ENCODE measurements at places on chromosomes 6 and 20. TPM values are rescaled to one million over a fixed set of nuclear protein-coding genes. Genes with fewer than 3 reads are reported as not detected.

The LY6G5C gene
- 2.2 TPM for total RNA-seq

The HCK gene
- total RNA-seq: 11.1 TPM

The CEP43 gene
- total RNA-seq: 8.9 TPM

The STMND1 gene
- not detected for total RNA-seq

The PGC gene
- not detected for total RNA-seq

The TNXB gene
- 158 TPM for total RNA-seq

The TBXT gene
- total RNA-seq: not detected

The ZNF341 gene
- 2.0 TPM for total RNA-seq

The TMEM244 gene
- not detected for total RNA-seq

The SNAI1 gene
- 8.5 TPM for total RNA-seq

The DDX27 gene
- total RNA-seq: 13.3 TPM

The TREM2 gene
- total RNA-seq: 1.1 TPM

The NOTCH4 gene
- total RNA-seq: 22.4 TPM

The FOXO3 gene
- 38.6 TPM for total RNA-seq

The OXT gene
- 0.65 TPM for total RNA-seq

GRCh38 chr20:62946918-62947317 lies 5.6 kb upstream of the SLC17A9 start:
- DNase-seq: peak; percentile 74

DNA sequence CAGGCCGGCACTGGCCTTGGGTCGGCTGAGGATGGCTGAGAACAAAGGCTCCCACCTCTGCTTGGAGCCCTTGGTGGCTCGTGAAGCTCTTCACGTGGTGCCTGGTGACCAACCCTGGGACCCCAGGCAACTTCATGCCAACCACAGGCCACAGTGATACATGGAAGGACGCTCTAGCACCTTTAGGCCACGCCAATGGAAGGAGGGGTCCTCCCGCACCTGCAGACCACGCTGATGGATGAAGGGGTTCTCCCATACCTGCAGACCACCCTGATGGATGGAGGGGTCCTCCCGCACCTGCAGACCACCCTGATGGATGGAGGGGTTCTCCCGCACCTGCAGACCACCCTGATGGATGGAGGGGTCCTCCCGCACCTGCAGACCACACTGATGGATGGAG lies 62.5 kb downstream of the ERMARD start:
- no peak for DNase-seq

DNA sequence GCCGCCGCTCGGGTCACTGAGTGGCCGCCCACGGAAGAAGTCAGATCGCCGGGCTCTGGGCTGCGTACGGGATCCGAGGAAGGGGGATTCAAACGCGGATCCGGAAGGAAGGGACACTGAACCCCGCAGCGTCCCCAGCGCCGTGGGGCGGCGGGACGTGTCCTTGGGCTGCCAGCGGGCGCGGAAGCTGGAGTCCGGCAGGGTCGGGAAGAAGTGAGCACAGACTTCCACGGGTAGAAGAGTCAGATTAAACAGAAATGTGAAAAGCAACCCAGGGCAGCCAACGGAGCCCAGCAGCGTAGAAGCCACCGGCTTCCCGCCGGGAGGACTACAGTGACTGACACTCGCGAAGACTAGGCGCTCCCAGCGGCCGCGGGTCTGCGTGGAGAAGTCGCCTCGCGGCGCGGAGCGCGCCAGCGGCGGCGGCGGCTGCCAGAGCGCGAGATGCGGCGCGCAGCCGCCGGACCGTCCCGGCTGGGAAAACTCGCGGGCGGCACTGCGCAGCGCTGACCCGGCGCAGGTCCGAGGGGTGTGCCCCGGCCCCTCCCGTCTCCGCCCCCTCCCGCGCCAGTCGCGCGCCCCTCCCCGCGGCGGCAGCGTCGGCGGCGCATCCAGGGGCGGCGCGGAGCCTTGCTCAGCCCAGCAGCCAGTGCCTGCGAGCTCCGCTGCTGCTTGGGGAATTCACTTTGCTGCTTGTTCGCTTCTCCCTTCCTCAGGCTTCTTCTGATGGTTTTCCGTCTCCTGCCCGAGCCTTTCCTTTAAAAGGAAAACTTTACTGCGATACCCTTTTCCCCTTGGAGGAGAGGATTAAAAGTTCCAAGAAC lies at the start of gene SAMD5:
TSS of gene SAMD5 (plus strand) at position 649 of the 824 bp plus-strand sequence. CDS start 239 bp downstream, outside the sequence.
- DNase-seq: peak; percentile 68

GRCh38 chr6:15592610-15593009 lies 70.2 kb downstream of the DTNBP1 start:
- DNase-seq: no peak

- no peak for DNase-seq
Measured at GRCh38 chr20:8344106-8344505, 212.0 kb downstream of the PLCB1 start.

DNA sequence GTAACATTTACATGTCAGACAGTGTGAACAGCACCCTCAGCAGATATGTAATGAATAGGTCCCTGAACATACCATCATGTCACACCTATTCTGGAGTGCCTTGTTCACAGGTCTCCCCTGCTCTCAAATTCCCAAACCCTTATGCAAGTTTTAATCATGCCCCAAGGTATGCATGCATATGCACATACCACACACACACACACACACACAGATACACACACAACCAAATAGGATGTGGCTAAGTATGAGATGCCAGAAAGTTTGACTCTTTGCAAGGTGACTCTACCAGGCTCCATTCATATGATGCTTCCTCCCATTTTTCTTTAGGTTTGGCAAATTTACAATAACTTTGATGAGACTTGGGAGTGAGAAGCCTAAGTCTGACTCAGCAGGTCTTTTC lies 243.8 kb upstream of the IRAK1BP1 start:
- DNase-seq: no peak

- DNase-seq: no peak
Measured at GRCh38 chr20:32544893-32545840, 40.0 kb downstream of the NOL4L start.

- no peak for DNase-seq
Measured at GRCh38 chr20:2163757-2164156, 62.1 kb downstream of the STK35 start.

GRCh38 chr6:137983269-137983668 lies 116.2 kb downstream of the TNFAIP3 start:
- no peak for DNase-seq

DNA sequence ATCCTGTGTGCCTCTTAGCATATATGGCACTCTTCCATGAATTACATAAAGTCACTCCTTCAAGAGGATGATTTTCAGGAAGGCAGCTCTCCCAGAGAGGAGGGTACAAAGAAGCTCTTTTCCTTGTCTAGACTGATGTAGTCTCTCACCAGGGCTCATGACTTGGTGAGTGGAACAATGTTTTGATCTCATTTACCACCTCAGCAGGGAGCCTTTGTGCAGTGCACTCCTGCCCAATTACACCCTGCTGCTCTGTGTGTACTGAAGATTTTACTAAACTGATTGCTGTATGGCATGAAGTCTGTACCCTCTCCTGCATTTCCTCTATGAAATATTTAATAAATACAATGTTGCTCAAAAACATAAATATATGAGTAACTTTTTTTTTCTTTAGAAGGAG lies 598.3 kb upstream of the HS3ST5 start:
- DNase-seq: no peak

- no peak for DNase-seq
Measured at GRCh38 chr6:25332655-25333071, 53.5 kb downstream of the CARMIL1 start.

GRCh38 chr6:170032706-170033309 lies 258.1 kb downstream of the DLL1 start:
- DNase-seq: no peak

- DNase-seq: no peak
Measured at GRCh38 chr6:47153404-47153755, 111.2 kb upstream of the ADGRF1 start.

- DNase-seq: no peak
Measured at GRCh38 chr6:17334265-17334664, 53.1 kb downstream of the RBM24 start.

- no peak for DNase-seq
Measured at GRCh38 chr20:32613192-32614053, 28.3 kb upstream of the NOL4L start.

DNA sequence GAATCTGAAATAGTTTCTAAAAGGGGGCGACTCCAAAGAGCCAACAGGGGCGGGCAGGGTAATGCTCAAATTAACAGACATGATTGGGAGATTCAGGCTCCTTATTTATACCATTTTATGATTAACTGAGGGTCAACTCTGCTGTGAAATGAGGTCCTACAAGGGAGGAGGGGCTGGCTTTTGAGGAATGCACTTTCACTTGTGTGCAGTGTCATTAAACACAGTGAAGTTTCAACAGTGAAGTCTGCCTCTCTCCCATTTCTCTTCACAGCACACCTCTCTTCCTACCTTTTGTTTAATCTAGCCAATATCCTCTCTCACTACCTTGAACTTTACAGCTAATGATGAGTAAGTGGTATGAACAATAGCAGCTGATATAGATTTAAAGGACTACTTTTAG lies 557.3 kb upstream of the CITED2 start:
- DNase-seq: no peak

- no peak for DNase-seq
Measured at GRCh38 chr20:21609221-21609620, 95.4 kb upstream of the NKX2-2 start.

DNA sequence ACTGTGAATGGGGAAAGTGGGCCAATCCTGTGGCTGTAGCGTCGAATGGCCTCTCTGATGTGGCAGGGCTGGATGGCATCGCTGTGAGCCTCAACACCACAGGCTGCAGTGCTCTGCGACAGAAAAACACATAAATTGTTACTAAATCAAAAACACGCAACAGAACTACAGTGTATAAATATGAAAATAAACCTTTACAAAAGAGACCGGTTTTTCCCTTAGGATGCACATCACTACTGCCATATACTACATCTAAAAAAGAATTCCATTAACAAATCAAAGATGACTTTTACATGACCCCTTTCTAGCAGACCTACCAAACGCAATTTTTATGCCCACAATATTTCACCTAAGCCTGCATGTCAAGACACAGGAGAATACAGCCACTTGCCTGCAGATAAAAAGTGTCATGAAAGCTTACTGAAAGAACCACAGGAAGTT lies 395.5 kb upstream of the RUNX2 start:
- no peak for DNase-seq

DNA sequence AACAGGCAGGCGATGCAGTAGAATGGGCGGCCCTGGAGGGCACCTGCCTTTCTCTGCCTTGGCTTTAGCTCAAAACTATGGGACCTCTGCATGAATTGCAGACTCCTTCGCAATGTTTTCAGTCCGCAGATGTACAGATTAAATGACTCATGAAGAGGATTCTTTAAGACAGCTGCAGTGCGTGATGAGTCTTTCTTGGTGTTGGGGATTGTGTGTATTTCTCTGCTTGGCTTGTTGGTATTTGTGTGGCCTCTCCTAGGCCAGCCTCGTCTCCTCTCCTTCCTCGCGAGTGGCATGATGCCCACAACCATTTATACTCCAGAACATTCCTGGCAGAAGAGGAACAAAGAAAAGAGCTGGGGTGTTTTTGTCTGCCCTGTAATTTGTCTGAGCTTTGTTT lies 110.6 kb downstream of the SYNDIG1 start:
- no peak for DNase-seq

DNA sequence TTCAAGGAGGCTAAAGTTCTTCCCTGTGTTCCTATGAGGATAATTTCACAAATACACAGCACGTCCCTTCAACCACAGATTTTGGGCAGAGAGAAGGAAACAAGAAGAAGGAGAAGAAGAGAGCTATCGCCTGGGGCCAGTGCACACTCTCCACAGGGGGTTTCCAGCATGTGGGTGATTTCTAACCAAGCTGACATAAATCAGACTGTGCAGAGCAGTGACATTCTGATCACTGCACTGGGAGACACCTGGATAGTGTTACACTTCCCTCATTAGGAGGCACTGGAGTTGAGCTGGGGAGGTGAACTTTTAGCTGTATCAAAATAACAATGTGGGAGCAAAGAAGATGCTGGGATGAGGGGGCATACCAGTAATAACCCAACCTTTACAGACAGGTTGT lies 71.8 kb upstream of the CENPW start:
- no peak for DNase-seq

DNA sequence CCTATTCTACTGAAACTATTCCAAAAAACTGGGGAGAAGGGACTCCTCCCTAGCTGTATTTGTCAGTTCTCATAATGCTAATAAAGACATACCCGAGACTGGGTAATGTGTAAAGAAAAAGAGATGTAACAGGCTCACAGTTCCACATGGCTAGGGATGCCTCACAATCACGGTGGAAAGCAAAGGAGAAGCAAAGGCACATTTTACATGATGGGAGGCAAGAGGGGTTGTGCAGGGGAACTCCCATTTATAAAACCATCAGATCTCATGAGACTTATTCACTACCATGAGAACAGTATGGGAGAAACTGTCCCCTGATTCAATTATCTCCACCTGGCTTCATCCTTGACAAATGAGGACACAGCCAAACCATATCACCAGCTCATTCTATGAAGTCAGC lies 111.2 kb upstream of the RIPOR2 start:
- DNase-seq: no peak

GRCh38 chr20:50862546-50862945 lies 67.7 kb downstream of the BCAS4 start:
- no peak for DNase-seq

DNA sequence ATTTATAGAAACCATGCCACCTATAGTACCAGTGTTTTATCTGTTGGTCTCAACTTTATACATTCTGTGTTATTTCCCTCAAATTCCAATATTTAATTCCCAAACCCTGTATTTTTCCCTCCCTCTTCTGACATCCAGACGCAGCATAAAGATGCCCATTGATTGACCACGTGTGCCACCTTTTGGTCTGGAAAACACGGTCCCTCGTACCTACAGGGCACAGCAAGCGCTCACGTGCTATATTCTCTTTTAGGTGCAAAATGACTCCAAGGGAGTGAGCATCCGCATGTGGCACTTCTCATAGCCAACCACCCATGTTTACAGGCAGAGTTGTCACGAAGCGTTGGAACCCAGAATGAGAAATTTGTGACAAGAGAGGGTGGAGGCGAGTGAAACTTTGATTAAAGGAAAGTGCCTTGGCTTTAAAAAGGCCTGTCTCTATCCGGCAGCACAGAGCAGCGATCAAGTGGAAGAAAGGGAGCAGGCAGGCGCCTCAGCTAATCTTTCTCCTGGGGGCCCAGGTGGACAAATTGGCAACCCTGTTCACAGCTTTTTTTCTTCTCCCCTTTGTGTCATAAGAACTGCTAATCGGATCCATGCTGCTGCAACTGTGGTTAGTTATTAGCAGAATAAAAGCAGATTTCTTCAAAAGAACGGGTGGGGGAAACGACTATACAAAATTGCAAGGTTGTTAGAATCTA lies 225.9 kb downstream of the TMEM242 start:
- DNase-seq: no peak

DNA sequence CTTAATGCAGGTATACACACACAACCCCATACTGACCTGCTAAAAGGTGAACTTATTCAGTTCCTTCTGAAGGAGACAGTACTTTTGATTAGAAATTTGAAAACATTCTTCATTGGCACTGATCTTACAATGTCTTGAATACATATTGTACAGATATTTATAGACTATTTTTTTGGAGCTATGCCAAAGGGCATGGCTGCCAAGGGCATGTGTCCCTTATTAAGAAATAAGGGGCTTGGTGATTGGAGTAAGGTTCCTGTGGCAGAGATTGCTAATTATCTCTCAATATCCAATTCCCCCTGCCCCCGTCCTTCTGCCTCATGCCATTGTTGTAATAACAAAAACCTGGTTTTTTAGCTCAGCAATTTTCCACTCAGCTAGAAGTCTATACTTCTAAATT lies 355.9 kb downstream of the FARS2 start:
- no peak for DNase-seq

All from left cardiac atrium (tissue), 4 donors.